Stimulated activated CD4-positive, alpha-beta T cell treated with anti-CD3 and anti-CD28 coated beads, Interleukin-1b, Interleukin-23, amount 100 ng/mL, for 4 hours (primary cell): ENCODE measurements at places on chromosomes 2 and 18.

- DNase-seq: no peak
Measured at GRCh38 chr2:197345846-197346370, 35.3 kb upstream of the ANKRD44 start.

DNA sequence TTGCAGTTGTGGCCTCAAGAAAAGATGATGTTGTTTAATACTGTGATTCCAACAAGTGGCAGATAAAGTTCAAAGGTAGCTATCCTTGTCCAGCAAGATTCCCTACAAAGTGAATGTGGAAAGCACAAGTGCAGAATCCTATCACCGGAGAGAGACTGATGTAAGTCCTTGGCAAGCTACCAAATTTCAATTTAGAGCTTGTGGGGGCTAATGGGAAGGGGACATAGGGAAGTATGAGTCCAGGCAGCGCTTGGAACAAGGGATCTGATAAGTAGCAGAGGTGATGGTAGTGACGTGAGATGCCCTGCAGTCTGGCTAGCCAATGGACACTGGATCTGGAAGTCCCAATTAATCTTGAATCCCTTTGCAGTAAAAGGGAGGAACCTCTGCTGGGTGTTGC lies 165.2 kb upstream of the DTNA start:
- no peak for DNase-seq

GRCh38 chr2:109213646-109214433 lies 84.8 kb downstream of the SH3RF3 start:
- peak; percentile 45 for DNase-seq

- DNase-seq: no peak
Measured at GRCh38 chr18:31658670-31659575, 25.5 kb downstream of the B4GALT6 start.

DNA sequence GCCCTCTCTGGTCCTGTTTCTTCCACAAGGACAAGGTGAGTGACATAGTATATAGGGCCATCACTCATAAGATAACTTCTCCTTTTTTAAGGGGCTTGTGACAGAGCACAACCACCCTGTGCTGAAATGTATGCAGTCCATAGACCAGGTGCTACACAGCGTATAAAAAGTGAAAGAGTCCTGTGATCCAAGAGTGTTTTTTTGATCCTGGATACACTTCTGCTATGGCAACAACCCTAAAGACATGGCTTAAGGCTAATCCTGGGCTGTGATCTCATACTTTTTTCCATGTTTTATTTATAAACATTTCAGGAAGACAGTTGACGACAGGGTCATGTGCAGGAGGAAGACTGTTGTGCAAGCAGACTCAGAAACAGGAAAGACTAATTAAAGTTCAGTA lies 400.5 kb upstream of the TCF4 start:
- DNase-seq: no peak

DNA sequence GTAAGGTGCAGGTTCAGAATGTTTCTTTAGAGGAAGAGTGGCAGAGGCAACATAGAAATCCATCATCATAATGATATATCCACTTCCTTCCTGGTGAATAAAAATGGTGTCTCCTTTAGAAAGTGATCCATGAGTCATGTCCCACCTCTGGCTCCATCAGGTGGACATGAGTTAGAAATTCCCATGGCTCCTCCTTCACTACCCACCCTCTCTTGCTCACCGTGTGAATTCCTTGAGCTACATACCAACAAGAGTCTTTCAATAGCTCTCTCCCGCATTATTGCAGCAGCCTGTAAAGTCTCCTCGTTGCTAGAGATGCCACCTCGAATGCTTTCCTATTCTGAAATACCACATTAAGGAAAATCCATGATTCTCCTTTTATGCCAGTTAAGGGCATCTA lies 317.6 kb downstream of the LNPK start:
- no peak for DNase-seq
